ENCODE measurements at places on chromosomes 7 and 10. TPM values are rescaled to one million over a fixed set of nuclear protein-coding genes. Genes with fewer than 3 reads are reported as not detected.
A peak's percentile ranks its signal among the peaks of the same experiment; 100 is the strongest.

DNA sequence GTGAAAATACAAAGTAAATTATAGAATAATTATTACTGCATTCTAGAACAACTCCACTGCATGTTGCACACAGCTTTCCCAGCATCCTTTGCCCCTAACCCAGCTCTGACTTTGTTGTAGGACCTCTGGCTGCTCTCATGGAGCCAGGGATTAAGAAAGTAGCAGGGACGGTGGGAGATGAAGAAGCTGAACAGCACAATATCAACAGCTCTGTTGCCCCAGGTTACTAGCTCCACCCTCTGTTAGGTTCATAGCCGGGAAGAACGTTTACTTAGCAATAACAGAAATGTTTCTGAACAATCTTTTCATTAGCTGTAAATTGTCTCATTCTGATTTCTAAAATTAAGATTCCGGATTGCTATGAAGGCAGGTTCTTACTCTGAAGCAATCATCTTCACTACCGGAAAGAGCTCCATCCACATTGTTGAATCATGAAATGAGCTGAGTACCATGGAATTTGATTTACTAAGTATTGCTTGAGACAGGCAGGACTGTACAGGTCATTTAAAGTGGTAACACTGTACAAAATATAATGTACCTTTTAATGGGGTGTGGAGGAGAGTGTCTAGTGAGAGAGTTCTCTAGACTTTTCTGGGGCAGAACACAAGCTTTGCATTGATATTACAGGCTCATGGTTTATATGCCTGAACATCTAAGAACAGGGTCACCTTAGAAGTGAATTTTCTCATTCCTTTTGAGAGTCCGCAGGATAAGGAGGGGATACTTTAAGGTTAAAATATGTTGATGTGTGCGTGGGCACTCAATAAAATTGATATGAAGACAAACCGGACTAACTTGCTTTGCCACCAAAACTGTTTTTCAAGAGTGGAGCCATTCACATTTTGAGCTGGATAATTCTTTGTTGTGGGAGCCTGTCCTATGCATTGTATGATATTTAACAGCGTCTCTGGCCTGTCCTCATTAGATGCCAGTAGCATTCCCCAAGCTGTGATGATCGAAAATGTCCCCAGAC lies 20.8 kb upstream of the RAB18 start:
- peak; percentile 22 for DNase-seq

GRCh38 chr10:178723-179122 lies 43.5 kb downstream of the ZMYND11 start:
- DNase-seq, result no peak

GRCh38 chr10:132518572-132519381 lies 18.8 kb upstream of the INPP5A start:
- DNase-seq, result no peak

- no peak for DNase-seq
These were observed 96.1 kb downstream of the TPST1 start for GRCh38 chr7:66301249-66301648.

GRCh38 chr7:136142583-136142982 lies 165.4 kb upstream of the MTPN start:
- DNase-seq, result no peak

DNA sequence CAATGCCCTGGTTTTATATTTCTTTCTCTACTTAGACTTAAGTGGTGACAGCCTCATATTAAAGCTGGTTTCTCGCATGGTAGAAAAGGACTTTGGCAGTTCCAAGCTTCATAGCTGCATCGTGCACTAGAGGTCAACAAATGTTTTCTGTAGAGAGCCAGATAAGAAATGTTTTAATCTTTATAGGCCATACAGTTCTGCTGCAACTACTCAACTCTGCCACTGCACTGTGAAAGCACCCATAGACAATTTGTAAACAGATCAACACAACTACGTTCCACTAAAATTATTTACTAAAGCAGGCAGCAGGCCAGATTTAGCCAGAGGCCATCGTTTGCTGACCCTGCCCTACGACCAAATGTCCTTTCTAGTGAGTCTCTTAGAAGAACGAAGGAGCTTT lies 36.7 kb downstream of the CSGALNACT2 start:
- no peak for DNase-seq

DNA sequence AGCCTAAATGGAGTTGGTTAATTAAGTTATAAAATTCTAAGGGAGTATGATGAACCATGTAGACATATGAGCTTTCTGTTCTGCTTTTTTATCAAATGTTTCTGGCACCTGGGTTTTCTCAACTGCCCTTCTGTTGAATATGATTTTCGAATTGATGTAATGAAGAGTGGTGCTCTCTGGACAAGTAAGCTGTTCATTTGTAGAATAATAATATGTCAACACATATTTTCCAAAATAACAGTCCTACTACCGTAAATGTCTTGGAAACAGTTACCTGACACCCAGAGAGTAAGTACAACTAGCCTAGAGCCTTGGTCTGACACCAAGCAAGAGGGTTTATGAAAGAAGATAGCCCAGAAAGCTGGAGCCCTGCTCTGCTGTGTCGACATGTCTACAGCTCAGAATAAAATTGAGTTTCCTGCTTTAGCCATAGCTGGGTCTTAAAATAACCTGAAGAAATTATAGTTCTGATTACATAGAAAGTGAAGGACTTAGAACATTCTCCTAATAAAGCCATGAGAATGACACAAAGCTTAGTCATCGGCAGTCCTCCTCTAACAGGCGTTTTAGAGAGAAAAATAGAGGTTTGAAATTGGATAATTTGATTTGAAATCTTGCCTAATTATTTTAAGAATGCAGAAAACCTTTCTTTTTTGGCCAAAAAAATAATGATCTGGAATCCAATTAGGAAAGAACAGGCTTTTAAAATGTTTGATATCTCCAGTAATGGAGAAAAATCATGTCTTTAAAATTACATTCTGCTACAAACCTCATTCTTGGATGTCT lies 25.1 kb downstream of the HDAC9 start:
- DNase-seq, result no peak

DNA sequence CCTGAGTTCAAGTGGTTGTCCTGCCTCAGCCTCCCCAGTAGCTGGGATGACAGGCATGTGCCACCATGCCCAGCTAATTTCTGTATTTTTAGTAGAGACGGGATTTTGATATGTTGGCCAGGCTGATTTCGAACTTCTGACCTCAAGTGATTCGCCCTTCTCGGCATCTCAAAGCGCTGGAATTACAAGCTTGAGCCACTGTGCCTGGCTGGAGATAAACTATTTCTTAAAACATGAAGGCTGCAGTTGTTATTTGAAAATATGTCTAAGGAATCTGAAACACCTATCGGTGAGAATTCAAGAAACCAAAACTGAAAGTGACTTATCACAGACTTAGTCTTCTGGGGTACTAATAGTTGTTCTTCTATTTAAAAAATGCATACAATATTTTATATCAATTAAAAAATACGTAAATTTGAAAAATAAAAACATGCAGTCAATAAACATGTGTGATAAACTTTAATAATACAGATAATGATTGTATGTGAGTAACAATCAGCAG lies 176.9 kb upstream of the PRSS58 start:
- DNase-seq, result no peak

GRCh38 chr7:40033826-40034225 lies 83.8 kb downstream of the CDK13 start:
- DNase-seq, result no peak

DNA sequence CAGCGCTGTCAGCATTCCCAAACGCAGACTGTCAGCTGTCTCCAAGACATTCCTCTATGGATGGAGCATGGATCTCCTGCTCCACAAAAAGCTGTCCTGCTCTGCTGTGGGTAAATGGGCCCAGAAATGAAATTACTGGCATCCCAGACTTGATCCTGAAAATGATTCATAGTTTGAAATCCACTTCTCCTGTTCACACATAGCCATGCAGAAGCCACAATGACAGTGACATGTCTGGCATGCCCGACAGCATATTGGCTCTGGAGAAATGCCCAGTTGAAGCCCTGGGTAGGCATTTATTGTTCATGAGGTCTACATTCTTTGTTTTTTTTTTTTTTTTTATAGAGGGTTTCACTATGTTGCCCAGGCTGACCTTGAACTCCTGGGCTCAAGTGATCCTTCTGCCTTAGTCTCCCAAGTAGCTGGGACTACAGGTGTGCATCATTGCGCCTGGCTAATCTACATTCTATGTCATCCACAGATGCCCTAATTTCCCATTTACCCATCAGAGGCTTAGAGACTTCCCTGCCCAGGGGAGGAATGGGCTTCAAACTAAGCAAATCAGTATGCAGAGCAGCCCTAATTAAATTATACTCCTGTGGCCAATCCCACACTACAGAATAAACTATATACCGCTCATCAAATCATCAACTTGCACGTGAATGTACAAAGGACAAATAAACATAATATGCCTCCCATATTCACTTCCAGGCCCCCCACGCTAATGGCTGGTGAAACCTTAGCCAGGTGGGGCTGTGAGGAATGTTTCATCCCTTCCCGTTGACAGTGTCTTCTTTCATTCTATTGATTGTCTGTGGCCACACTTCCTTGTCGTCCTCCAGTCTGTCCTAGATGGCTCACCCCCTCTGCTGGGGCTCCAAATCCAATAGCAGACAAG lies 61.8 kb upstream of the EEPD1 start:
- no peak for DNase-seq

- DNase-seq, result no peak
These were observed 4.6 kb downstream of the HSPA12A start for GRCh38 chr10:116737627-116738327.

DNA sequence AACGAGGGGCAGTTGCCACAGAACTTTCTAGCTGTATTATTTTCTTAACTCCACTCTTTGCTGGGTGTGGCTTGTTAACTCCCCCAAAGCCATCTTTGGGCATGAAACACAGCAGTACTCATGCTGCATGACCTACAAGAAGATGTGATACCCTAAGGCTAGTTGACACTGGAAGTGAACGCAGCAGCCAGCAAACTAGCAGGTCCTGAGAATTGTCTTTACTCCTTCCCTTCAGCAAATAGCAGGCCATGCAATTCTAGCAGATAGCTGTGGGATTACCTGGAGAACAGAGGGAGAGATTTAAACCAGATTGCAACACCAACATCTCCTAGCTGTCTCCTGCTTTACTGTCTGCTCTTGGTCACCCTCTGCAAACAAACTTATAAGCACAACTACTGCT lies 688.0 kb upstream of the ZWINT start:
- no peak for DNase-seq

The CDH23 gene
- polyA plus RNA-seq, result 2.3 TPM

The CLDN4 gene
- polyA plus RNA-seq, result 65.8 TPM

The CARD11 gene
- polyA plus RNA-seq, result 3.3 TPM

The EMX2 gene
- 0.38 TPM for polyA plus RNA-seq

The MEOX2 gene
- 192 TPM for polyA plus RNA-seq

The OR6B1 gene
- polyA plus RNA-seq, result 0.03 TPM

The CCDC146 gene
- 28.6 TPM for polyA plus RNA-seq

The PTN gene
- polyA plus RNA-seq, result 94.3 TPM

The IKZF1 gene
- polyA plus RNA-seq, result 2.2 TPM
